ENCODE measurements at places on chromosomes 16 and 17.

DNA sequence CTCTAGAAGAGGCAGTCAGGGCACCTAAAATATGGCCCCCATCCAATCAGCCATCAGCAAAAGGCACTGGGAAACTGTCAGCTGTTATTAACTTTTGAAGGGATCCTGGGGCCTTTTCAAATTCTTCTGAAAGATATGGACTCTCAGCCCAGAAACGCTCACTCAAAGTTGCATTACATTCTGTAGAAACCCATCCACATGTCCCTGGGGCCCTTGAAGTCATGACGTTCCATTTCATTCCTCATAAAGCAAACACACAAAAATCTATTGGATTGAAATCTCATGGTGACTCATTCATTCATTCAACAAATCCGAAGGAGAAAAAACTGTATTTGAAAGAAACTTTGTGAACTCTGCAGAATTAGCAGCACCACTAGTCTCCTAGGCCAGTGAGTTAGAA is 215.3 kb downstream of the C16orf95 start:
- DNase-seq, result no peak

GRCh38 chr17:44955674-44956425 is 8.3 kb upstream of the KIF18B start:
- DNase-seq, result no peak

GRCh38 chr16:87295259-87295658 is 21.9 kb downstream of the C16orf95 start:
- DNase-seq, result no peak

- no peak for DNase-seq
Measured at GRCh38 chr17:80930335-80931279, 61.0 kb upstream of the CHMP6 start.

- no peak for DNase-seq
Measured at GRCh38 chr16:11253995-11254912, 1.8 kb downstream of the SOCS1 start.

DNA sequence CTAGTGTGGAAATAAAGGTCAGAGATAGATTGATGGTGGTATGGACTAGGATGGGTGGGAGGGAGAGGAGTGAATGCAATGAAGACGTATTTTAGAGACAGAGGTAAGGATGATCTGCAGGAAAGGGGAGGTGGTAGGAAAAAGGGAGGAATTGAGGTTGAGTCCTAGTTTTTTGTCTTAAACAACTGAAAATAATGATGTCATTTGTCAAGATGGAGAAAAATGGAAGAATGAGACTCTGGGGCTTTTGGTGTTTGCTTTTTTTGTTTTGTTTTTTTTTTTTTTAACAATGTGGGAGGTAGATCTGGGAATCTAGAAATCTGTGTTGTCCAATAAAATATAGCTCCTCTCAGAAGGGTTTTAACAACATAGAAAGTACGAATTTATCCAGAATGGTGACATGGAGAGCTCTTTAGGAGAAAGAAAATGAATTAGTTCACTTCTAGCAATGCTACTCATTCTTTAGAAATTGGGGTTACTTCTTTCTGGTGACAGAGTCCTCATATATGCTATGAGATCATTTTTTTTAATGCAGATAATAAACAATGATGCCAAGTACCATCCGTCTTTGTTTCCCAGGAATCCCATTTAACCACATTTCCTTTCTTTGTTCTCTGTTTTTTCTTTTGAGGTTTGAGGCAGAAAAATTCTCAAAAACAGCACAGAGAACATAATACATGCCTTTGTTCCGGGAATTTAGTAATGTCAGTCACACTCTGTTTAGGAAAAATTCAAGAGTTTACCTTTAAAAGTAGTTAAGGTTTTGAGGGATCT is 225.3 kb upstream of the COX10 start:
- no peak for DNase-seq

DNA sequence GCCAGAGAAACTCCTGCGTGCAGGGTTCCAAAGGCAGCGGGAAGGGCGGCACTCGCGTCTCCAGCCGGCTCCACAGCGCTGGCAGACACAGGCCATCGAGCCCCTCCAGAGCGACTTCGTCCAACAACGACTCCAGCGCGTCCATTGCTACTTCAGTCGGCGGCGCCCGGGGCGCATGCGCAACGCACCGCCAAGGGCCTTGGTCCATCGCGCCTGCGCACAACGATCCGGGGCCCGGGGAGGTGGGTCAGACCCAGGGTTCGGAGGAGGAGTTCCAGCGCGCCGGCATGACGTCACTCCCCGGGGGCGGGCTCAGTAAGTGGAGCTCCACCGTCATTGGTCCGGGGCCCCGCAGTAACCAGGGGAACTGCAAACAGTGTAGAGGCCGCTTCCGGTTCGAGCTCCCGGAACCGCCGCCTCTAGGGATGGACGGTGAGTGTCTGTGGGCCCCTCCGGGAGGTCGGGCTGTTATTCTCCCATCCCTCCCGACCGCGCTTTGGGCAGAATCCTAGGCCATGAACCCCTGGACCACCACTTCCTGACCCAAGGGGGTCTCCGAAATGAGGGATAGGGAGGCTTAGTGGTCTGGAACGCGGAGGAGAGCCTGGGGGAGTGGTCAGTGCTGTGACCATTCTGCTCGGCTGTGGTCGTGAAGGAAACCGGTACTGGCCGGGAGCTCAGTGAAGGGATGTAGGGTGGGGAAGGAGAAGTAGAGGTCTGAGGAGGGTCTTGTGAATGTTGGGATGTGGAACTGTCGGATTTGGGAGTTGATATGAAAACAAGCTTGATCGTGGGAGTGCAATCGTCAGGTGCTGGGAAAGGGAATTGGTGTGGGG is at the start of the genes GTF3C1 and KATNIP:
TSS of gene GTF3C1 (minus strand) at position 168 of the 836 bp plus-strand sequence. CDS start at position 145, 23 bp downstream.
TSS of gene KATNIP (plus strand) at position 399 of the 836 bp plus-strand sequence. CDS start at position 426, 27 bp downstream.
- peak; percentile 100 for DNase-seq

DNA sequence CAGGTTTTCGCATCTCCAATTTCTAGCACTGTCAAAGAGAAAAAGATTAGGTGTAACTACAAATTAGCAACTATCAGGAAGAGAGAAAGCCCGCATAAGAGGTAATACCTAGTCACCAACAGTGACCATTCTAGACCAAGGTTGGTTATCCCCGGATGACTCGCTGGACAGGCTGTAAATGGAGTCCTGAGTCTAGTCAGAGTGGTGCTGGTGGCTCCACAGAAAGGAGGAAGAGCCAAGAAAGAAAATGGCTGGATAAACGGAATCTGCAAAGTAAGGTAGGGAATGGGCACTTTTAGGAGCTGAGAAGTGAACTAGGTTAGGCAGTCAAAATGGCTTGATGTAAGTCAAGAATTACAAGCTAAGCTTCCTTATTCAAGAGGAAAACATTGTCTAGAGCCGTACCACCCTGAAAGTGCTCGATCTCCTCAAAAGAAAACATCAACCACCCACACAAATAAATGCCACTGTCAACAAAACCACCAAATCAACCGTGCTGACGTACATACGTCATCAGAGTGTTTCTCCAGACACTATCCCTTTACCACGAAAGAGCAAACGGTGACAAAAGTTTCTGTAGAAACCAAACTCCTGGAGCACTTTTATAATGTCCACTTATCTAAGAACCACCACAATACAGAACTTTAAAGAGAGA is 2.2 kb downstream of the GSPT1 start:
- DNase-seq, result no peak

DNA sequence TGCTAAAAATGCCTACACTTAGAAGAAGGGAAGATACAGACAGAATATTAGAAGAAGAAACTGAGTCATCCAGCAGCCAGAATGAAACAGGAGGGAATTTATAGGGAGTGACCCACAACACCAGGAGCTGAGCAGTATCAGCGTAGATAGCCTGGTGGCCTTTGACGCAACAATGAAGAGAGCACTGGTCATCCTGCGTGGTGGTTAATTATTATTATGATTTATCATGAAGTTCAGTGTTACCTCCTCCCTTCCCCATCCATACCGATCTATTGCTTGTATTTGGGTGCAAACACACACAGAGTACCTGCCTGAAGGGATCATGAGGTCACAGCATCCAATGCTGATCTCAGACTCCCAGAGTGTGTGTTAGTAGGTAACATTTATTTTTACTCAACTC is 38.5 kb downstream of the ERCC4 start:
- no peak for DNase-seq

DNA sequence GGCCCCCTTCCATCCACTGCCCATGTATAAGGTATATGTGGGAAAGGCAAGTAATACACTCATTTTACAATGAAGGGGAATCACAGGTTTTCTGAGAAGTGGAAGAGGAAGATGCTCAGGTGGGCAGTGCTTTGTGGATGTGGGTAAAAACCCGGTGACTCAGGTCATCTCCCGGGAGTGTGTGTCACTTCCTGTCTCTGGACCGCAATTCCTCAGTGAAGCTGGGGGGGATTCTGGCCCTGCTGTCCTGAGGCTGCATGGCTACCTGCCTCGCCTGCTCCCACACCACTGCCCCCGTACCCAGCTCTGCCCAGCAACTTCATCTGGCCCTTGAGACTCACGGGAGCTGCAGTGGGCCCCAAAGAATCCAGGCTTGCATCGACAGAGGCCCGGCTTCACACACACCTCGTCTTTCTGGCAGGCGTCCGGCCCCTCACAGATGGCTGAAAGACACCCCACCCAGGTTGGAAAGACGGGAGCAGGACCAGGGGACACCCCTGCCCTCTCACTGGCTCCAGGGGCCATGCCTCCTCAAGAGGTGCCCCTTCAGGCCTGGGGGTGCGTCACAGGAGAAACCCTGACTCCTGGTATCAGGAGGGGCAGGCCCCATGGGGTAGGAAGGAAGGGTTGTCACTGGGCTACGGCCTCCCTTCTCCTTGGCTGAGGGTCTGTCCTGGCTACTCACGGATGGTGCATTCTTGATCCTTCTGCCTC is 882 bp downstream of the SCARF1 start:
- no peak for DNase-seq

DNA sequence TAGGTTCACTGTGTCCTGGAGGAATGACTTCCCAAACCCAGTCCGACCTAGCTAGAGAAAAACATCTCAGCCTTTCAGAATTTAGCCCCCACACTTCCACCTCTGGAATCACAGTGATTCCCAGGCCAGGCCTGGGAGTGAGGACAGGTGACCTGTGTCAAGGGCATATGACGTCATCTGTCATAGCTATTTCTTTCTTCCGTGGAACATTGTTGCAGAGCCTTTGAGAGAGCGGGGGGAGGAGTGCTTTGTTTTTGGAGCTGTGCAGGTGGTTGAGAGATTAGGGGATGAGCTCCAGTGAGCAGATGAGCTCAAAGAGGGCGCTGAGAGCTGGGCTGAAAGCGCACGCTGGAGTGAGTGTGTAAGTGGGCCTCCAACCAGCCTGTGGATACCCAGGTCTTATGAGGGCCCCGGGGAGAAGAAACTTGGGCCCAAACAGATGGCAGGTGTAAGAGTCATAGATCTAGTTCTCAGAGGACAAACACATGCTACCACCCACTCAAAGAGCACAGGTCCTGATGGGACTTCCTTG is 344.8 kb downstream of the SNX29 start:
- DNase-seq, result no peak

- DNase-seq, result no peak
Measured at GRCh38 chr17:62723842-62724241, 84.3 kb downstream of the MARCHF10 start.

- DNase-seq, result no peak
Measured at GRCh38 chr17:48717367-48718226, 4.7 kb downstream of the PRAC1 start.

DNA sequence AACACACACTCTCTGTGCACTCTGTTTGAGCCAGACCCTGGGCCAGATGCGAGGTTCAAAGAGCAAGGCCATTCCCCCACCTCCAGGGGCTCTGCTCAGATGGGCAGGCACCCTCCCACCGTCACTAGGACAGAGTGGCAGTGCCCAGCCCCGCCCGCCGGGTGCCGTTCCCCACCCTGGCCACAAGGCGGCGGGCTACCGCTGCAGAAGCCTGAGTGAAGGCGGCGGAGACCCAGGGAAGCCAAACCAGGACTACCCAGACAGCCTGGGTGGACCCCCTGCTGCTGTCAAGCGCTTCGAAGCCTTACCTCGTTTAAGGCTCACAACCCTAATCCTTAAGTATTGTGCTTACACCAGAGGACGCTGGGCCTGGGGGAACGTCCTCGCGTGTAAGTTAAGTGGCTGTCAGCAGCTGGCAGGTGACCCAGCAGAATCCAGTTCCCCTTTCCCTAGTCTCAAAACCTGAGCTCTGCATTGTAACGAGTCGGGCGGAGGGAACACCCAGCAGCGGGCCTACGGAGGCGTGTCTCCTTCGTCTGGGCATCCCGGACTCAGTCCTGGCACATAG is 4.5 kb downstream of the ARHGAP27 start:
- peak; percentile 87 for DNase-seq

DNA sequence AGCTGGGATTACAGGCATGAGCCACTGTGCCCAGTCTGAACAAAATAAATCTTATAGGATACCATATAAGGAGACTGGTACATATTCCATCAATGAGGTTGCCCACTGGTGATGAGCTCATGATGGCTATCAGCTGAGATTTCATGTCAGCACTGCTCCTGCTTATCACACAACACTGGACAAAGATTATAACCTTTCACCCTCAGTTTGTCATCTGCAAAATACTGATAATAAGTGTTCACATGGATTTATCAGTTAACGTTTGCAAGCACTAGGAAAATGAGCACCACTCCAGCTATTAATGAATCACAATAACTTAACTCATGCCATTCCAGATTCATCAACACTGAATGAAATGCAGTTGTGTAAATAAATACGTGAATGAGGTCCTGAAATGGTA is 83.7 kb downstream of the SSH2 start:
- no peak for DNase-seq

GRCh38 chr17:75861927-75862317 is 6.8 kb upstream of the WBP2 start:
- DNase-seq, result no peak

DNA sequence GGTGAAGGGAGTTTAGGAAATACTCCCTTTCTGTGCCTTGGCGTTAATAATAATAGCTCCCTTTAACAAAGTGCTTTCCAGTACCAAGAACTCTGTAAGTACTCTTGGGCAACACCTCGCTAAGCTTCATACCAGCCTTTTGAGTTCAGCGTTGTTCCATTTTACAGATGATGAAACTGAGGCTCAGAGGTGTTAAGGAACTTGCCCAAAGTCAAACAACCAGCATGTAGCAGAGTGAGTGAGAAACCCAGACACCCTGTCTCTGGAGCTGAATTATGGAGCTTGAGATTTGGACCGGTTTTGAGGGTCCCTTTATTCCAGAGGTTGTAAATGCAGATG is 607 bp downstream of the KATNIP start:
- no peak for DNase-seq

DNA sequence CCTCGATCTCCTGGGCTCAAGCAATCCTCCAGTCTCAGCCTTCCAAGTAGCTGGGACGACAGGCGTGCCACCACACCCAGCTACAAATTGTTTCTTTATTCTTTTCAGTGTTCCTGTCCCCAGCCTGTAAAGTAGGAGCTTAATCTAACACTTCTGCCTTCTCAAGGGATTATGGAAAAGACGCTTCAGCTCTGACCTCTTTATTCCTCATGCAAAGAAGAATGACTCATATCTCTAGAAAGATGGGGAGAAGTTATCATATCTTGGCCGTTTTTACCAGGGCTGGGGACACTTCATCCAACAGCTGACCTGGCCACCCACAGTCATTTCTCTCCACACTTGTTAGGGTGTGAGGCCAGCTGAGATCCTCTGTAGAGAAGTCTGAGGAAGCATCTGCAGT is 172.6 kb downstream of the HAPSTR1 start:
- no peak for DNase-seq

GRCh38 chr16:17211797-17212196 is 259.0 kb downstream of the XYLT1 start:
- DNase-seq, result no peak

All from Right ventricle myocardium superior (tissue), 1 donor.